ENCODE measurements at places on chromosomes 1 and 21. TPM values are rescaled to one million over a fixed set of nuclear protein-coding genes. Genes with fewer than 3 reads are reported as not detected.
A peak's percentile ranks its signal among the peaks of the same experiment; 100 is the strongest.

- no peak for DNase-seq
Observed at GRCh38 chr1:180168786-180169639, 14.3 kb downstream of the QSOX1 start.

GRCh38 chr21:44513389-44514217, 26.4 kb downstream of the KRTAP10-1 start:
- DNase-seq, result no peak

- DNase-seq, result no peak
Observed at GRCh38 chr21:31484219-31484618, 140.2 kb upstream of the TIAM1 start.

GRCh38 chr1:103110701-103111100, 2.4 kb upstream of the COL11A1 start:
- DNase-seq, result no peak

- no peak for DNase-seq
Observed at GRCh38 chr1:50955116-50955515, 5.0 kb downstream of the FAF1 start.

GRCh38 chr21:31064803-31065202, 26.5 kb upstream of the KRTAP19-8 start:
- DNase-seq, result no peak

GRCh38 chr1:19441048-19441780, 44.1 kb downstream of the CAPZB start:
- DNase-seq, result no peak

DNA sequence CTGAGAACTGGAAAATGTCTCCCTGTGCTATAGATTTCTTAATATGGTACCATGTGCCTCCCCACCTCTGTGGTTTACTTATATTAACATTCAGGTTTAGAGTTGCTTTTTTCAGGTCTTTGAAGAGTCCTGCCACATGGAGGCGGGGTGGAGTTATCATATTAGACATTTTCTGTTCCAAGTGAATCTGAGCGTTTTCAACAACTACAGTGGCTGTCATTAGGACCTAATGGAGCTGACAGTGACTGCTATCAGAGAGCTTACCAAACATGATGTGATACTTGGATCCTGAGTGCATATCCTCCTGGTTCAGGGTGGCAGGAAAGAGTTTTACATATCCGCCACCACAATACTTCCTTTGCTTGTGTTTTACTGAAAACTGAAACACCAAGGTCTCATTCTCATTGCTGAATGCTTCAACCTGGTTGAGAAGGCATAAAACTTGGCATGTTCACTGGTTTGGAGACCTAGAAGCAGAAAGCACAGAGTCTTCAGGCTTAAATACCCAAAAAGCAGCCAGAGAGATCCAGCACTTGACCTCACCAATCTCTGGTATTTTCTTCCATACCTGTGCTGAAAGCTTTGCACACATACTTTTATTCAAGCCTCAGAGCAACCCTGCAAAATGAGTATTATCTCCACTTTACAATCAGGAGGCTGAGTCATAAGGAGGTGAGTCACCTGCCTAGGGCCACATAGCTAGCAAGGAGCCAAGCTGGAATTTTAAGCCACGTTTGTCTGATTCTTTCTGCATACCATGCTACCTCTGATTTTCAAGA, 47.4 kb upstream of the OSBPL9 start:
- no peak for DNase-seq

- DNase-seq, result no peak
Observed at GRCh38 chr1:151134991-151135390, 11.4 kb downstream of the SEMA6C start.

GRCh38 chr1:87346130-87346814, 17.6 kb downstream of the LMO4 start:
- no peak for DNase-seq

GRCh38 chr1:27099587-27100334, 55.2 kb downstream of the SLC9A1 start:
- peak; percentile 46 for DNase-seq

DNA sequence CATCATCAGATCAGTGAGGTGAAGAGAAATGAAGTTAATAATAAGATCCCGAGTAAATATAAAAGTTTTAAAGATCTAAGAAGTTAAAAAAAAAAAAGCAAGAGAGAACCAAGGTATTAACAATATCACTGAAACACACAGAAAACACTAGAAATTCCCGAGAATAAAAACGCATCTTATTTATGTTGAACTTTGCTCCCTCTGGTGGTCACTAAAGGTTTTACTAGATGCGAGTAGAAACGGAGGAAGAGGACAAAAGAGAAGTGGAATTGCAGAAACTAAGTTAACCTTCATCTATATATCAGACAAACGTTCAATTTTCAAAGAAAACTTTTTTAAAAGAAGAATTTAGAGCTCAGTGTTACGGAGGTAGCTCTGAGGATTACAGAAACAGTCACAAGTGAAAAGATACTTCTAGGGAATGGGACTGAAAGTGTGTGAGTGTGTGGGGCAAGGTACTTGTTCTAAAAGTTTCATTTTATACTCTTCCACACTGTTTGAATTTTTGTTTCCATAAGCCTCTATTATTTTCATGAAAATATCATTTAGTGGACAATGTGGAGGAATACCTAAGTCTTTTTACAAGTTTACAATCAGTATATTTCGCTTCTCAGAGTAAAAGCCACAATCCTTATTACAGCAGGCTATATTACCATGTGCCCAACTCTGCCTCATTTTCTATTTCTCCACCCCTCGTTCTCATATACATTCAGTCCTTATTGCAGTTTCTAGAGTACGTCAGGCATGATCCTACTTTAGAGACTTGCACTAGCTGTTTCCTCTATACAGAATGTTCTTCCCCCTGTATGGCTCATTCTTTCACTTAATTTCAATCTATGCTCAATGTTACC, 19.7 kb downstream of the ACBD6 start:
- DNase-seq, result no peak

DNA sequence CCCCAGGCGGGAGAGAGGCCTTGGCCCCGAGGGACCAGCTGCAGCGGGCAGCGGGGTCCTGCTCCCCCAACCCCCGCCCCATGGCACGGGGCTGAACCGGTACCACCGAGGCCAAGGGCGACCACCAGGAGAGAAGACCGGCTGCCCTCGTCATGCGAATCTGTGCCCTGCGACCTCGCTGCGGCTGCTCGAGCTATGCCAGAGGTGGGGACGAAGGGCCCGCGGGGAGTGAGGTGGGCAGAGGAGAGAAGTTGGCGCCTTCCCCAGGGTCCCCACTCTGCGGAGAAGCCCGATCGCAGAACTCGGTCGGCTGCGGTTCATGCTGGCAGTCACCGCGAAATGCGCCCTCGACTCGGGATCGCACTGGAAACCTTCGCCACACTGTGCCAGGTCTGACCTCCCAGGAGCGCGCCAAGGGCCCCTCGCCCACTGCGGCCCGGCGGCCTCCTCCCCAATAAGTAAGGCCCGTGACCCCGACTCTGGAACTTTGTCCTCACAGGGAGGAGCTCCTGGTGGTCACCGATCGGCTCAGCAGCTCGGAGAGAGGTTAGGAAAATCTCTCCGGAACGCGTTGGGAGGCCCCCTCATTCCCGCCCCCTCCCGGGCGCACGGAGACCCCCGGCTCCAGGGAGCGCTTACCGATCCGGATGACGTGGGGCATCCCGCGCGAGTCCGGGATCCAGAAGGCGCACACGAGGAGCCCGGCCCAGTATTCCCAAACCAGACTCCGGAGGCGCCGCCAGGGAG, 787 bp downstream of the GRIK3 start:
- DNase-seq, result no peak

- no peak for DNase-seq
Observed at GRCh38 chr1:74693473-74693872, 19.9 kb upstream of the ERICH3 start.

DNA sequence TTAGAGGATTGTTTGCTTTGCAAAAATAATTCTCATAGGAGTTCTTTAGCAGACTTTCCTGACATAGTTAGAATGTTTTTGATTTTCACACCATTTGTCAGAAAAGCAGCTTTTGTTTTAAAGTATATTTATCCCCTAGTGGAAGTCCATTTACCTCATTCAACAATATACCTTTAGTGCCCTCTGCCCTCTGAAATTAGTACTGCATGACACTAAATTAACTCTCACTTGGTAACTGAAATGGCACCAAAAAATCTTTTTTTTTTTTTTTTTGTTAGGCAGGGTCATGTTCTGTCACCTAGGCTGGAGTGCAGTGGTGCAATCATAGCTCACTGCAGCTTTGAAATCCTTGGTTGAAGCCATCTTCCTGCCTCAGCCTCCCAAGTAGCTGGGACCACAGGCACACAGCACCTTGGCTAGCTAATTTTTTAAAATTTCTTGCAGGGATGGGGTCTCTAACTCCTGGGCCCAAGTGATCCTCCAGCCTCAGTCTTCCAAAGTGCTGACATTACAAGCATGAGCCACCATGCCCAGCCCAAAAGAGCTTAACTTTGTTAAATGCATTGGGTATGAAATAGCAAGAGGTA, 13.6 kb downstream of the LRRC42 start:
- DNase-seq, result no peak

GRCh38 chr1:168312718-168313604, 32.3 kb downstream of the TBX19 start:
- no peak for DNase-seq

GRCh38 chr21:16402752-16403151, 673.0 kb downstream of the USP25 start:
- DNase-seq, result no peak

DNA sequence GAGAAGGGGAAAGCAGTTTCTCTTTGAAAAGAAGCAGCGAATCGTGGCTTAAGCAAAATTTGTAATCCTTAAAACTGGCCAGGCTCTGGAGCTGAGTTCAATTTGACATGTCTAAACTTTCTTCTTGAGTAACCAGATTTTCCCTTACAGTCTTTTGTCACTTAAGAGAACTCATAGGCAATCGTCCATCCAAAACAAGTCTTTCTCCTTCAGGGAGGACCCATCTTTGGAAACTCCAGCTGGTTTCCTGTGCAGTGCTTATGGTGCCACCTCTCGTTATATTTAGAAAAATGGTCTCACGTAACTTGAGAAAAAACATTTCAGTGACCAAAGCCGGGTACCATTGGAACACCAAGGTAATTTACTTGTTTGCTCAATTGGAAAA, 1.8 kb upstream of the PTTG1IP start:
- no peak for DNase-seq

DNA sequence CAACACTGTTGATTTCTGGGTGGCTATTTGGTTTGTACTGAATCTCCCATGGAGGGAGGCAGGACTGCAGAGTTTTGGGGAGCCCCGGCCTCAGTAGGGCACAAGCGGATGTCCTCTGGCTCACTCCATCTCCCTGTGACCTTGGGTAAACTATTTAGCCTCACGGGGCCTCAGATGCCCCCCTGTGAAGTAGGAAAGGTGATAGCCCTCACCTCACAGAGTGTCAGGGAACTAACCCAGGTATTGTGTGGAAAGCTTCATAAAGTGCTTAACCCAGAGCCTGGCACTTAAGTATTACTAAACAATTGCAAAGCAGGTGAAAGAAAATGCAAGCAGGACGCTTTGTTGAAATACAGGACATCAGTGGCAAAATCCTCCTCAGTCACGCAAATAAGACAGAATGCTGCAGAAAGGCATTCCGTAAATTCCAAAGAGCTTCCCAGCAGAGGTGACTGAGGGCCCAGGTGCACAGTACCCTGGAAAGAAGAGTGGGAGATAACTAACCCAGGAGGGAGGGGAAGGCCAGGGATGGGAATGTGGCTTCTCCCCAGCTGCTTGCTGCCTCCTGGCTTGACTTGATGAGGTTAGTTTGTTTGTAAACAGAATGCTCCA, 436.3 kb downstream of the PRDM2 start:
- no peak for DNase-seq

GRCh38 chr1:115729756-115730155, 38.8 kb downstream of the CASQ2 start:
- DNase-seq, result no peak

DNA sequence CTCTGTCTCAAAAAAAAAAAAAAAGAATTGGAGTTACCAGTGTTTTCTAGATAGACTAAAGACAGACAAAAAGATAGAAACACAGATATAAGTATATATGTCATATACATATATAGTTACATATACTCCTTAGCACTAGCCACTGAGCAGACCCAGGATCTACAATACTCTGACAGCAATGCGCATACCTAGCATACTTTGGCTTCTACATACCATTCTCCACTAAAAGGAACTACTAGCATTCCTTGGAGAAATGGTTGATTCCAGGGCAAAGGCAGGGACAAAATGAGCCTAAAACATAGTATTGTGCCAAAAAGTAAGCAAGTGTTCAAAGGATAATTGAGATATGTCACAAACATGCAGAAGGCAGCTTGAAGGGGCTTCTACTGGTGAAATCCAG, 22.7 kb downstream of the SYNJ1 start:
- DNase-seq, result no peak

DNA sequence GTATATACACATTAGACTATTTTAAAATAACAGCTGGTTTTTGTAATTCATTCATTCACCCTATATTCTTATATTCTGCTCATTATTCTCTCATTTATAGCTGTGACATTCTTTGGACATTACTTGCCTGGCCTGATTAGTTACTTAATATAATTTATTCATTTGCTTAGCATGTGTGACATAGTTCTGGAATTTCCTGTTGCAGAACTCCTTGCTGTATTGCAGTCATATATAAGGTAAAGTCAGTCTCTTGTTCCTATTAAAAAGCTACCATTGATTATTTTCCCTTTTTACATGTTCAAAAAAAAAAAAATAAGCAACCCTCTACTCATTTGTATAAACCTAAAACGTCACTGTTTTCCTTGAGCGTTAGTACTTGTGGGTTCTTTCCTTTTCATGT, 23.9 kb downstream of the GNAT2 start:
- no peak for DNase-seq

DNA sequence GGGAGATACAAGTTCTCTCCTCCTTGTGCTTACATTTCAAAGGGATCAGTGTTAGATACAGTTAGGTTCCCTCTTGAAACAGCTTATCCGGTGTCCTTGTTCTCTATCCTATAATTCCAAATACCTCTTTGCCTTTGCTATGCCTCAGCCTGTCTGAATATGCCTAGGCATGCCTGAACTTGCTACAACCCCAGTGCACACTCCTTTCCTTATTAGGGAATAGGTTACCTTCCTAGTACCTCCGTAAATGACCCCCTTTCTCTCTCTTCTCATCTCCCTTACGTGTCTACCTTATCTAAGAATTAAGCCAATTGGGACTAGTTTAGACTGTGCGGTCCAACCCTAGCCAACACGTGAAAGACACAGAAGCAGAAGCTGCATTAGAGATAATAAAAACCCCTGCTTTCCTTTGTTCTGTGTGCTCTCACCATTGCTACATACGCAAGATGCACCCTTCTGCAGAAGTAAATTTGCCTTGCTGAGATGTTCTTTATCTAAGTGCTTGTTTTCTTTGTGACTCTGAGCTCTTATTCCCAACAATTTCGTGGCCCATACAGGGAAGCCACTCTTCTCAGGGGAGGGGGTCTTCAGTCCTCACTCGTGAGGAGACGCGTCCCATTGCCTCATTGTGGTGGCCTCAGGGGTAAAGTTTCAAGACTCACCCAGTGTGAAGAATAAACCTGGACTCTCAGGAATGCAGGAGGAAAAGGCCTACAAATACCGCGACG, 802.1 kb downstream of the PLA2G4A start:
- DNase-seq, result no peak

TSSK3 gene
- 4.8 TPM for total RNA-seq

ORC1 gene
- total RNA-seq, result not detected

JUN gene
- total RNA-seq, result 1,004 TPM

HJV gene
- total RNA-seq, result not detected

OR10J1 gene
- total RNA-seq, result not detected

KPRP gene
- not detected for total RNA-seq

ZMYM1 gene
- 4.6 TPM for total RNA-seq

FBXO2 gene
- total RNA-seq, result 6.1 TPM
